ENCODE measurements at places on chromosomes 5 and 9.

DNA sequence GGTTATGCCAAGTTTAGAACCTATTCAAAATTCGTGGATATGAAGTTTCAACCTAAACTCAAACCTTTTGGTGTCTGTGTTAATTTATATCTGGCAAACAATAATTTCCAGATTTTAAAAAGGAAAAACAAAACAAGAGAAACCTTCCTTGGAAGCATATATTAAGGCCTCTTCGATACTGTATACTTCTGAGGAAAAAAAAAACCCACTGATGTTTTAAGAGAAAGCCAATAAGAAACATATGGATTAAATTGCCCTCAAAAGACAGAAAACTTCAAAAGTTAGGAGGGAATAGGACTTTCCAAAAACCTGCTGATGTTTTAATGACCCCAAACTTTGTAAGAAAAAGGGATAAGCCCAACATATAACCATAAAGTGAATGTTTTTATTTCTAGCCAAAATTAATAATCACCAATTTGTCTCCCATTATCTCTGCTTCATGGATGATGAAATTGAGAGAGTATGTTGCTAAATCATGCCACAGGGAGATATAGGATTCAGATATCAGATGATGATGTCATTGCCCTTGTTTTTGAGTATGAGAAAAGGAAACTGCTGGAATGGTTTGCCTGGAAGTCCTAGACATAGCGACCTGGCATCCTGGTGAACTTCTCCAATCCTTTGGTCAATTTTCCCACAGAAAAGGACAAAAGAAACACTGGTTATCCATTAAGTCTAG lies 423.9 kb downstream of the DMRT2 start:
- no peak for DNase-seq

GRCh38 chr5:568061-568781 lies 43.9 kb upstream of the CEP72 start:
- DNase-seq: no peak

DNA sequence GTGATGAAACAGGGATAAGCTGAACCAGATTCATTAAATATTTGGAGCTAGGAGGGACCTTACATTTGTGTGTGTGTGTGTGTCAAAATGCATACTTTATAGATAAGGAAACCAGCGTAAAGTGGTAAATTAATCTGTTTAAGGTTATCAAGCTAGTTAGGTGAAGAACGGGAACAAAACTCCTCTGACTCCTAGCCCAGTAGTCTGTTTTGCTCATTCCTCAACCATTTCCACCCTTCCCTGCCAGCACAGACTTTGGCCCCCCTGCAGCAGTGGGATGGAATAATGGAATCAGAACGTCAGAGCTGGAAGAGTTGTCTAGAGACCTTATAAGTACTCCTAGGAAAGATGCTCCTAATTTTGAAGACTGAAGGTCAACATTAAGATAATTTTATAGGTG lies 6.5 kb downstream of the AGXT2 start:
- no peak for DNase-seq

GRCh38 chr5:116539222-116539621 lies 35.4 kb downstream of the SEMA6A start:
- no peak for DNase-seq

- DNase-seq: no peak
These were observed 124.5 kb upstream of the PHYKPL start for GRCh38 chr5:178357121-178357521.
